ENCODE measurements at places on chromosomes 1 and 21.

DNA sequence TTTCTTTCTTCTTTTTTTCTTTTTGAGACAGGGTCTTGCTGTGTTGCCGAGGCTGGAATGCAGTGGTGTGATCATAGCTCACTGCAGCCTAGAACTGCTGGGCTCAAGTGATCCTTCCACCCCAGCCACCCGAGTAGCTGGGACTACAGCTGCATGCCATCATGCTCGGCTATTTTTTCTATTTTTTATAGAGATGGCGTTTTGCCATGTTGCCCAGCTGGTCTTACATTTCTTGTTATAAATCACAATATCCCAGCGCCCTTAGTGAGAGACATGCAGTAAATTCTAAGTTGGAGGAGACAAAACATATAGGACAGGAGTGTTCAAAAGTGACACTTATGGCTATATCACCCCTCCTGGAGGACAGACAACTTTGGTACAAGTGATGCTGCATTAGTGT is 31.3 kb upstream of the ACTN2 start:
- no peak for DNase-seq

GRCh38 chr1:222653178-222653827 is 35.4 kb downstream of the MIA3 start:
- DNase-seq = no peak

DNA sequence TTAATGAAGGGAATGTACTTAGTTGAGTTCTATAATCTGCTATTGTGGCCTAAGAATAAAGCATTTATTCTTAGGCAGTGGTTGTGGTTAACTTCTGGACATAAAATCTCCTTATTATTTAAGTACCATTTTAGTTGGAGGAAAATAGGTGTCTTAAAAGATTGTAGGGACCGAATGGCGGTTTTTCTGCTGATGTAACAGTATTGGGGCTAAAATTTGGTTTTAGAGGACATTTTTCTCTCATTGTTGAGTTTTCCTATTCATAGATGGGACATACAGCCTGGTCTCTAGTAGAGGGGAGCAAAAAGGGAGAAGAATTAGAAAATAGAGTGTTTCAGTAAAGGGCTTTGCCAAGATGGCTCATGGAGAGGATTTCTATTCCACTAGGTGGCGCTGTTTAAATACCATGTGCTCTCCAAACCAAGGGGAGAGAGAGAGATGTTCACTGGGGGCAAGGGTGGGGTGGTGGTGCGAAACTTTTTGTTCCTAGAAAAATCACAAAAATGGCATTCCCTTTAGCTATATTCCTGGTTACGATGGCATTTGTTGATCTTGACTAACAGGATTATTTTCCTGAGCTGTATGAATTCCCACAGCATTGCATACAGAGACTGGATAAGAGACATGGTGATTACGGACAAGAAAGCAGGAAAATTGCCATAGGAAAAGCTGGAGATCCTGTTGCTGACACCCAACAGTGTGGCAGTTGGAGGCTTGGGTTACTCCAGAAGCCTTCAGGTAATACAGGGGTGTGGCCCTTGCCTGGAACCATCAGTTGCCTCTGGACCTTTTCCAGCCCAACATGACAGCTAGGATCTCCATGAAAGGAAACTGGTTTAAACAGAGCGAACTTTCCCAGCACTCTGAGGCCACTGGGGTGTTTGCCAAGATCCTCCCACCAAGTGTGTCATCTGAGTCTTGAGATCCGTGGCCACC is 18.2 kb upstream of the FCGR2A start:
- no peak for DNase-seq

GRCh38 chr1:243416495-243416894 is 160.7 kb downstream of the SDCCAG8 start:
- DNase-seq = no peak

DNA sequence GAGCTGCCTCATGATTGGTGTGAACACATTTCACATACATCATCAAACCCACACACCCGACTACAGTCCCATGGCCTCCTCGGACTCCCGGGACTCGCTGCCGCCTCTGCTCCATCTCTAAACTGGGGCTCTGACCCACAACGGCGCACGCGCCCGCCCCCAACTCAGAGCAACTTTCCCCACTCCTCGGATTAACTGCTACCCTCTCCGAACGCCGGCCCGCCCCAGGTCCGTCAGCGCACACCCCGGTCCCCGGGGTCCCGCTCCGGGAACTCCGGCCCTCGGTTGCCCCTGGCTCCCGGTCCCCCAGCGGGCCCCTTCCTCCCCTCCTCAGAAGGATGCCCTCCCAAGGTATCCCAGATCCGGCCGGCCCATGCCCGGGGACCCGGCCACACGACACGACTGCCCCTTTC is 740 bp downstream of the DSTYK start:
- no peak for DNase-seq

- no peak for DNase-seq
These were observed 59.8 kb downstream of the EDN2 start for GRCh38 chr1:41424581-41425118.

DNA sequence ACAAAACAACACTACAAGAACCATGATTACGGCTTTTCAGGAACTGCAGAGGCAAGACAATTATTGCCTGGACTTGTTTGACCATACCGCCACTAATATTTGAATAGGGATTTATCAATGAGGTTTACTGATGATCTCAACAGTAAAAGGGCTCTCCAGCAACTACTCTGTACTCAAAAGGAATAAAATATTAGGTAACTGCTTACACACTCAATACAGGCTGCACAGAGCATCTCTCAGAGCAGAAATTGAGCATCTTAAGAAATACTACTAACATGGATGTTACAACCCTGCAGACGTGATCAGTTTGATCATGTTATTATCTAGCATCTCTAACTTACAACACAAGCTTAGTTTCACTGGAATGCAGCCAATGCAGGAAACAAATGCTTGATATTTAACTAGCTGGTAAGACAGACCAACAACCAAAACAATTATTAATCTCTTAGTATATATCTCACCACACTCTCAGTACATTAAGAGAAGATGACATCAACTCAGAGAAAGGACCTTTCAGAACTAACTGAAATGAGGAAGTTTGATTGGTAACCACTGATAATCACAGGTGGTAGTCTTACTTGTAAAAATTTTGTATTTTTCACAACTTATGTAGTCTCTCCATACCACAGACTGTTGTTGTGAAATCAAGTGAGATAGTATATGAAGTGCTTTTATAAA is 52.2 kb downstream of the PUM1 start:
- no peak for DNase-seq

GRCh38 chr1:18309552-18310155 is 171.1 kb upstream of the KLHDC7A start:
- no peak for DNase-seq

- DNase-seq = no peak
These were observed 68.6 kb downstream of the KAZN start for GRCh38 chr1:14666962-14667650.
